ENCODE measurements at places on chromosomes 4 and X. TPM values are rescaled to one million over a fixed set of nuclear protein-coding genes. Genes with fewer than 3 reads are reported as not detected.

- H3K27ac ChIP-seq = peak overlapping the region; percentile 88
- H3K4me1 ChIP-seq = no peaks in the 10 kb centered on the region
- H3K27me3 ChIP-seq = no peaks in the 10 kb centered on the region
- DNase-seq = no peak
- H3K4me3 ChIP-seq = peak overlapping the region; percentile 63
These were observed 762 bp downstream of the PIGA start for GRCh38 chrX:15334561-15334960.

Gene DDX53
- not detected for total RNA-seq

- H3K36me3 ChIP-seq = no peaks in the 10 kb centered on the region
- no peaks in the 10 kb centered on the region for H3K27me3 ChIP-seq
- H3K4me3 ChIP-seq = no peak overlapping the region
- no peak overlapping the region for H3K27ac ChIP-seq
These were observed 98.0 kb upstream of the NDP start for GRCh38 chrX:44071070-44071645.

Gene SSX3
- total RNA-seq = not detected

Gene SMC1A
- 27.4 TPM for total RNA-seq

DNA sequence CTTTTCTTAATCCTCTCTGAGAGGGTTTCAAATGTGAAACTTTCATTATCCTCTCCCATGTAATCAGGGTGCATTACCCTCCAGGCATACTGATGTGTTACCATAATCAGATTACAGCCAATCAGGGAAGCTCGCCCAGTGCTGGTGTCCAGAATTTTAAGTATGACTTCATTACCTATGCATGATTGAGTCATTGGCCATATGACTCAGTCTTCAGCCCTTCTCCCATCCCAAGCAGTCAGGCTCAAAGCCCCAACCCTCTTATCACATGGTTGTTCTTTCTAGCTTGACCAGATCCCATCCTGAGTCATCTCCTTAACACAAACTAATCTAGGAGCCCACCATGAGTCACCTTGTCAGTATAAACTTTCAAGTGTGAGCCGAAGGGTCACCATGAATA, 1668.1 kb upstream of the AGA start:
- H3K27me3 ChIP-seq = no peaks in the 10 kb centered on the region
- no peak overlapping the region for H3K27ac ChIP-seq
- no peaks in the 10 kb centered on the region for H3K36me3 ChIP-seq
- H3K4me3 ChIP-seq = no peak overlapping the region

Gene ACOX3
- total RNA-seq = 20.7 TPM

GRCh38 chr4:6458528-6458927, 13.9 kb downstream of the PPP2R2C start:
- H3K27ac ChIP-seq = no peak overlapping the region
- no peaks in the 10 kb centered on the region for H3K27me3 ChIP-seq
- DNase-seq = no peak
- H3K4me3 ChIP-seq = no peak overlapping the region
- H3K4me1 ChIP-seq = no peaks in the 10 kb centered on the region
- no peaks in the 10 kb centered on the region for H3K36me3 ChIP-seq

Gene ARX
- not detected for total RNA-seq
